ENCODE measurements at places on chromosomes 11 and 22.

DNA sequence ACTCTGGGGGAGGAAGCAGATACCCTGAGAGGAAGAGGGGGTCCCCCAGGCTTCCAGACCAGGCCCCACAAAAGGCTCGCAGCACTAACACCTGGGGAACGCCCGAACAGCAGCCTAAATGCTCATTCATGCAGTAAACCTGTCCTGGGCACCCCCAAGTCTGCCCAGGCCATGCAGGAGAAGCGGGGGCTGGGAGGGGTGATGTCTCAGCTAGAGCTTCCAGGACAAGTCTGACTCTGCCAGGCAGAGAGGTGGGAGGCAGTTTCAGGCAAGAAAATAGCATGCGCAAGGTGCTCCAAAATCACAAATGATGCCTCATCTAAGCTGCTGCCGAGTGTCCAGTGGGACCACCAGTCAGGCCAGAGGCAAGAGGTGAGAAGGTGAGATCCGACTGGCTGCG, 14.6 kb downstream of the CABP7 start:
- DNase-seq: no peak

- no peak for DNase-seq
Observed at GRCh38 chr11:78060533-78060932, 3.1 kb upstream of the THRSP start.

DNA sequence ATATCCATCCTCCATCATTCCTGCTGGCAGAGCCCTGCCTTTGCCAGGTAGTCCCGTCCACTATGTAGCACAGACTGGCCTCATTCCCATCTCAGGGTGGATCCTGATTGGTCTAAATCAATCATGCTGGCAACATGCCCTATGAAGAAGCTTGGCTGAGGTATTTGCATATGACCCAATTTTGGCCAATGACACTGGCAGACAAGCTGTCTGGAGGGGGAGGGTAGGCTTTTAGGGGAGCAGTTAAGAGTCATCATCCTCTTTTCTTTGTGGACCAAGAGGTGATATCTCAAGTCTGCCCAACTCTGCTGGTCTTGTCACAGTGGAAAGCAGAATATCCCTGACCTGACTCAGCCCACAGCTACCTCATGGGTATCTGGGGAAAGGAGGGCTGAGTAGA, 5.1 kb downstream of the CCDC89 start:
- no peak for DNase-seq

DNA sequence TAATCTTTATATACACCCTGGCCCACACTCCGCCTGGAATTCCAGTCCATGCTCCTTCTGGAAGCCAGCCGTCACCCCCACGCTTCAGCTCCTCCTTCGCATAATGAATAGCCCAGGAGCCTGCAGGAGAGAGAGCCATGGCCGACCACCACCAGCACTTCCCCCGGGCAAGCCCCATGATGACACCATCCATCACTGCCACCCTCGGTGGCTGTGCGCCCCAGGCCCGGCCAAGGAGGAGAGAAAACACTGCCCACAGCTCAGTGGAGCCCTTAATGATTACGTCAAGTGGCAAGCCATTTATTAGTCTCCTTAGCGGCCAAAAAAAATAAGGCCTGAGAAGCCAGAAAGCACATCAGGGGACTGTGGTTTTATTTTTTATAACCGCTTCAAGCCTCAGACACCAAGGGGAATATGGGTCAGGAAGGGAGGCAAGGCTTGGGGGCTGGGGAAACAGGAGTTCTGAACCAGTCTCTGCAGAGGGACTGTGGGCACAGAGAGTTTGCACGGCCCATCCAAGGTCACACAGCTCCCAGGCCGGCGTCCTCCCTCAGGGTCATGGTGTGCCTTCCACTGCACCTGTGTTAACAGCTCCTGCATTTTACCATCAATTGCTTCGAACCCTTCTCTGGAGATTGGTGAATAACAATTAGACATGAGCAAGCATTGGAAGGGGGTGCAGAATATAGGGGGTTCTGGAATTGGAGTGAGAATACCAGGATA, 134.3 kb downstream of the MN1 start:
- no peak for DNase-seq

- peak; percentile 44 for DNase-seq
Observed at GRCh38 chr22:37808294-37808657, 542 bp downstream of the GCAT start.

DNA sequence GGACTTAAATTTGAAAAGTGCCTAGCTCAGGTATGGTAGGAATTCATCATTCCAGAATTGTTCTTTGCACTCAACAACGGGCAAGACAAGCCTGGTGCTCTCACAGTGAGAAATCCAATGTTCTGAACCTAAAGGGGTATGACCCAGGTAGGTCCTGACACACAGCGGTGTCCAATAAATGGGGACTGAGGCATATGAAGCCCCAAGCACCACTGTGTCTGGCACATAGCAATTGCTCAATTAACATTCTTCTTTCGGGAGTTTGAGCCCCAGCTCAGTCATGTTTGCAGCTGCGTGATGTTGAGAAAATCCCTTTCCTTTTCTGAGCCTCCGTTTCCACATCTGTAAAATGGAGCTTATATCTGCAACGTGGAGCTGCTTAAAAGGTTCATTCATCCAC, 535.8 kb downstream of the MIAT start:
- no peak for DNase-seq

DNA sequence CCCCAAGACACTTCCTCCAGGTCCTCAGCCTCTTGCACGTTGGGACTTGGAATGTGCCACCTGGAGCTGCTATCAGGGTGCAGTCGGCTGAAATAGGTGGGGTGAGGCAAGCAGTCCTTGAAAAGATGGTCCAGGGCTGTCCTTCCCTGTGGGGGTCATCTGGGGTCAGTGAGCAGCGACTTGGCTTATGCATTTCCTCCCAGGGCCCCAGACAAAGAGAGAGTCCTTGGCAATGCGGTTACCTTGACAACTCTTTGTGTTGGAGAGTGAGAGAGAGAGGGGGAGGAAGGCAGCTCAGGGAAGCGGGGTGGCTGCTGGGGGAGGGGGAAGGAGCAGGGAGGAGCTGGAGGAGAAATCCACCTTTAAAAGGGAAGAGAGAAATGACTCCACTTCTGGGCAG, 93.8 kb downstream of the MIAT start:
- peak; percentile 54 for DNase-seq

GRCh38 chr11:119551420-119552105, 128.6 kb upstream of the THY1 start:
- peak; percentile 21 for DNase-seq

- no peak for DNase-seq
Observed at GRCh38 chr11:104965735-104966134, 2.6 kb downstream of the CASP4 start.

DNA sequence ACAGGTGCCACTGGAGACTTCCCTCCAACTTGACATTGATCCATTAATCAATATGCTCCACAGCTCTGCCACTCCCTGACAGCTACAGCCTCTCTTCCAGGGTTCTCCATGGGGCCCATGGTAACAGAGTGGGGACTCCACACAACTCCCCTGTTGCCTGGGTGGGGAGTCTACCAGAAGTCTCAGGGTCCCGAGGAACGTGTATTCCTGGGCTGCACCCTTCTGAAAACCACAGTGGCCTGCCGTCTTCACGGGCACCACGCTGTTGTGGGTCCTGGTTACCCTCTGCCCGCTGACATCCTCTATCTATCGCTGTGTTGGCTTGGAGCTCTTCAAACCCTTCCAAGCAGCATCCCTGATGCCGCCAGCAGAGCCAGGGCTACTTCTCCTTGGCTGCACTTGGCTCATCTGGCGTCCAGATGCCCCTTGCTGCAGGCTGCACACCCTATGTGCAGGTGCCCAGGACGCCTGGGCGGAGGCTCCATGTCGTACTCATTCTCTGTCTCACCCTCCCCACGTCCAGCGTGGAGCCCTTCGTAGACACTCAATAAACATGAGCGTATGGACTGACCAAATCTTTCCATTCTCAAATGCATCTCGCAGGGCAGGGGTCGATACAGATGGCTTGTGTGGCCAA, 1341.8 kb downstream of the TBC1D22A start:
- no peak for DNase-seq

- no peak for DNase-seq
Observed at GRCh38 chr22:27022274-27022895, 365.0 kb downstream of the MIAT start.

- DNase-seq: peak; percentile 85
Observed at GRCh38 chr11:123129920-123130319, 65.1 kb downstream of the CLMP start.

DNA sequence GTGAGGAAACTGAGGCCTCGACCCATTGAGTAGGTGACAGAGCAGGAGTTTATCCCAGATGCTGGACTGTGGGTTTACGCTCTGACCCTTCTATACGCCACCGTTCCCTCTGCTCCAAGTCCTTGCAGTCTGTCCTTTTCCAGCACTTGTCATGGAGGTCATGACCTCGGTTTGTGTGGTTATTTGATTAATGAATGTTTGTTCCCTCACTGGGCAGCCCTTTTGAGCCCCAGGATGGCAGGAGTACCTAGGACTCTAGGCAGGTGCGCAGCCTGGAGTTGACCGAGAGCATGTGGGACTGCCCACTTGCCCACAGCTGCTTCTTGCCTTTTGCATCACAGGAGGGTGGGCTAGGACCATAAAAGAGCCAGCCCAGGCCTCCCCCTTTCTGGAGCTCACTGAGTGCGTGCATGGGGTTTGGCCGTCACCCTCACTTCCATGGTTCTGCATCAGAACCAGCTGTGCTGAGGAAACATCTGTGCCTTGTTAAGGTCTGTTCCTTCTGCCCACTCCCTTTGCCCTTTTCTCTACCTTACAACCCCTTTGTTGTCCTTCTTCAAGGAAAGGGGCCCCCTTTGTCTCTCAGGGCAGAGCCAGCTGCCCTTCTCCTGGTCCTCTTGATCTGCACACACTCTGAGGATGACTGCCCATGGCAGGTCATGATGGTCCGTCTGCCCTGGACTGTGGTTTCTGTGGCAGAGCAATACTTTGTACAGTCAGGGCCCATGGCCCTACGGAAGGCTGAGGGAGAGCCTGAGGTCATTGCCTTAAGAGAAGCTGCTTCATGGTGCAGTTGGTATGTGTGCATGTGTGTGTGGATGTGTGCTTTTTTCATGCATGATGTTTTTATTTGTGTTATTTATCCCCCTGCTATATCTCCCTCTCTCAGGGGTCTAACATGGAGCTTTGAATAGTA, 38.2 kb downstream of the BMAL1 start:
- no peak for DNase-seq

- DNase-seq: peak; percentile 46
Observed at GRCh38 chr11:44096360-44097185, 1.1 kb downstream of the EXT2 start.

- DNase-seq: no peak
Observed at GRCh38 chr22:42062506-42063170, 8.0 kb downstream of the NAGA start.

DNA sequence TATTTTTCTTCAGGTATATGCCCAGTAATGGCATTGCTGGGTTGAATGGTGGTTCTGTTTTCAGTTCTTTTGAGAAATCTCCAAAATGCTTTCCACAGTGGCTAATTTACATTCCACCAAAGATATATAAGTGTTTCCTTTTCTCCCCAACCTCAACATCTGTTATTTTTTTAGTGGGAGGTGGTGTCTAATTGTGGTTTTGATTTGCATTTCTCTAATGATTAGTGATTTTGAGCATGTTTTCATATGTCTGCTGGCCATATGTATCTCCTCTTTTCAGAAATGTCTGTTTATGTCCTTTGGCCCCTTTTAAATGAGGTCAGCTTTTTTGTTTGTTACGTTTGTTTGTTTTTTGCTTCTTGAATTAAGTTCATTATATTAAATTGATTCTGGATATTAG, 760.2 kb downstream of the KCNA4 start:
- DNase-seq: peak; percentile 17

DNA sequence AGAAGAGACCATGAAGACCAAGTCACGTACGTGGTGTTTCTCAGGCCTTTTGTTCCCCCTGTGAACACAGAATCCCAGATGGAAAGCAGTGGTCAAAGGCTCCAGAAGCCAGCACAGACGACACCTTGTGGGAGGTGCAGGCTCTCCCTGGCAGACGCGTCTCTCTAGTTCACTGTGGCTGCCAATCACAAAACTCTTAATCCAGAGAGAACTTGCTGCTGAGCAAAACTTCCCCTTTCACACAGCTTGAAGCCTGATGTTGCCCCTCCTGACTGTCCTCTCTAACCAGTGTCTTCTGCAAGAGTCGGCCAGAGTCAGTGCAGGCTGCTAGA, 67.1 kb downstream of the PIWIL3 start:
- DNase-seq: no peak

GRCh38 chr11:78266451-78266850, 77.7 kb downstream of the USP35 start:
- DNase-seq: no peak

Data from fibroblast of skin of right quadriceps (primary cell).